ENCODE measurements at places on chromosomes 2 and 18.

DNA sequence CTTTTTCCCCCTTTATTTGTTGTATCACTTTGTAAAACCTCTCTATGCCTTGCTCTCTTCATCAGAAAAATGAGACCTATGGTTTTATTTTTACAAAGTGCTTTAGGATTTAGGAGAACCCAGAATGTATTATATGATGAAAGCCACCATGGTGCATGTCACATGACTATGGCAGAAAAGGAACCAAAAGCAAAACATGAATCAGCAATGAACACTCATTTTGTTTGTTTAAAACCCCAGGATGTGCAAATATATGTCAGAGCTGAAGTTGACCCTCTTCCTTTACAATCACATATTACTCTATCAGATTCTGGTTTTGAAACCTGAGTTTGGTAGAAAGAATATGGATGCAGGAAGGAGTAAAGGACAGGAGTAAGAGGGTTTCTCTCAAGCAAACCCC, 70.0 kb downstream of the FIGN start:
- no peak for DNase-seq

- no peak for DNase-seq
These were observed 111.8 kb upstream of the CAB39 start for GRCh38 chr2:230600881-230601280.

DNA sequence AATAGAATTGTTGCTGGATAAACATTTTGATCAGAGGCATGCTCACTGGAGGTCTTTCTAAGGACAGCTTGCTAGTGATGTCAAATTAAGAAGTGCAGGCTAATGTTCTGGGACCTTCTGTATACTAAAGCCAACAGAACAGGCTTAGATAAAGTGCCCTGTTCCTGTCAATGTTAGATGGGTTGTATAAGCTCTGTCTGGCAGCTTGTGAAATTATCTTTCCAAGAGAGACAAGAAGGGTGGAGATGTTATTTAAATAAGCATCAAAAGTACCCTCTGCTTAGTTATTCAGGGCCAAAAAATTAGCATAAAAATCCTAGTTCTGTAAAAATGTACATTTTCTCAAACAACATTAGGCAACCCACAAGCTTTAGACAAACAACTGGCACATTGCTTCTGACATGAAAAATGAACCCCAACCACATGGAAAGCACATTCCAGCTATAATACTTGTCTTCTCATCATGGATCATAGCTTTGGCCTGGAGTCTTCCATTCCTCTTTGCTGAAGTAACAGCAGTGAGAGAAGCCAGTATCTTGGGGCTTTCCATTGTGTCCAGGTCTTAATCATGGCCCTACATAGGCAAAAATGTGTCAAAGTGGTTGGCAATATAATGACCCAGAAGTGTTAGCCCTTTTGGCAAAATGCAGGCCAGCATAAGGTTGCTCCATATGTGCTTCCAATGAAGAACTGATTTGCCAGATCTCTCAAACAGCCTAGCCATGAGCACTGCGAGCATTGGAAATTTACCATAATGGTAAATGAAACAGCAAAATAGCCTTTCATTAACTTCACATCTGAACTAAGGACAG, 478.1 kb upstream of the ZNF804A start:
- DNase-seq: no peak

- DNase-seq: no peak
These were observed 129.9 kb downstream of the PRPF40A start for GRCh38 chr2:152587187-152587947.

DNA sequence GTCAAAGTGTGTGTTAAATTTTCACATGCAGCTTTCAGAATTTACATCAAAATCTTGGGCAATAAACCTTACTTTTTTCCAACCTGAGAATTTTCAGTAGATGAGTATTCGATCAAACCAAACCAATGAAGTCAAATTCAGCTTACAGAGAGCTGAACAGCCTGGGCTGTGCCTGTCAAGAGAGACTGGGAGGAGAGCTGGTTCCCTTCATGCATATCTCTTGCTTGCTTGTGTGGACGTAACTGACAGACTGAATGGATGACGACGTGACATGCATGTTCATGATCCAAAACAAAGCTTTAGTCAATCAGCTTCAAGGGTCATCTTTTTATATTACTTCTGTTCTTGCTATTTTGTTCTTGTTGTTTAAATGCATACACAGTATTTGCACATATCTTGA, 145.2 kb downstream of the GALNT3 start:
- no peak for DNase-seq

GRCh38 chr2:157911246-157911645, 35.1 kb upstream of the ACVR1 start:
- DNase-seq: no peak

DNA sequence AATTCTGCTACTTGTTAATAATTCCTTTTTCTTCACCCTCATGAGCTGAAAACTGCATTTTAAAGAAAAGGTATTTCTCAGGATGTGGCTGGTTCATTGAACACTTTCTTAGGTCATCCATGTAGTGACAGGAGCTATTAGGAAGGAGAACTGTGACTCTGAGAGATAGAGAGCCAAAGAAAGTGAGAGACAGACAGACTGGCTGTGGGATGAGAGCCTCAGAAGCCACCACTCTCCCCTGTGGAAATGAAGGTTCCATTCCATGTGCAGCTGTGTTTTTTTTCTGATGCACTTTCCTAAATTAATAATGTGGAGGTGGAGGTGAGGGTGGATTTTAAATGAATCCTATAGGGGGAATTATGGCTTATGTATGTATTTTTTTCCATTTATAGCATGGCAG, 113.3 kb downstream of the FAM210A start:
- DNase-seq: no peak

DNA sequence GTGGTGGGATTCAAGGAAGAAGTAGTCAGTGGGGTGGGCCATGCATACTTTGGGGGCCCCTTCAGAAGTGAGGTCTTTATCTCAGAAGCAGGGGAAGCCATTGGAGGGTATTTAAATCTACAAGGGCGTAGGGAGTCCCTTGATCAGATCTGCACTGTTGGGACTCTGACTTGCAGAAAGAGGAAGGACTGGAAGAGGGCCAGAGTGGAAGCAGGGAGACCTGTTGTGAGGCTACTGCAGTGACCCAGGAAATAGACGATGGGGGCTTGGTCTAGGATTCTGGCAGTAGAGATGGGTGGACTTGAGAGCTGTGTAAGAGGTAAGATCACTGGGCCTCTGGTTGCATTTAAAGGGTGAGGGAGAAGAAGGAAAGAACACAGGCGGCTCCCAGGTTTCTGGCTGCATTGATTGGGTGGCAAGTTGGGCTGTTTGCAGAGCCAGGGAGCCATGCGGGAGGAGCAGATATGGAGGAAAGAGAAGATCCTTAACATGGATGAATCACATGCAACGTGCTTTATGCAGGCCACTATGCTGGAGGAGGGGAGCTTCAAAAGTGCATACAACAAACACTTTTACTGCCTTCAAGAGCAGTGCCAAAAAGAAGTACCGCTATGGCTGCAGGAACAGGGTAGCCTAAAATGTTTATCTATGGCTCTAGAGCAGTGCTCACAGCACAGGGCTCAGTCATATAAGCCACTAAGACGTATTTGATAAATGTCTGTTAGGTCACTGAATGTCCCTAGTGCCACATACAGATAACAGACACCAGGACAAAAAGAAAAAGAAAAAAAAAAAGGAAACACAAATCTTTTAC, 2.3 kb downstream of the SFXN5 start:
- no peak for DNase-seq

DNA sequence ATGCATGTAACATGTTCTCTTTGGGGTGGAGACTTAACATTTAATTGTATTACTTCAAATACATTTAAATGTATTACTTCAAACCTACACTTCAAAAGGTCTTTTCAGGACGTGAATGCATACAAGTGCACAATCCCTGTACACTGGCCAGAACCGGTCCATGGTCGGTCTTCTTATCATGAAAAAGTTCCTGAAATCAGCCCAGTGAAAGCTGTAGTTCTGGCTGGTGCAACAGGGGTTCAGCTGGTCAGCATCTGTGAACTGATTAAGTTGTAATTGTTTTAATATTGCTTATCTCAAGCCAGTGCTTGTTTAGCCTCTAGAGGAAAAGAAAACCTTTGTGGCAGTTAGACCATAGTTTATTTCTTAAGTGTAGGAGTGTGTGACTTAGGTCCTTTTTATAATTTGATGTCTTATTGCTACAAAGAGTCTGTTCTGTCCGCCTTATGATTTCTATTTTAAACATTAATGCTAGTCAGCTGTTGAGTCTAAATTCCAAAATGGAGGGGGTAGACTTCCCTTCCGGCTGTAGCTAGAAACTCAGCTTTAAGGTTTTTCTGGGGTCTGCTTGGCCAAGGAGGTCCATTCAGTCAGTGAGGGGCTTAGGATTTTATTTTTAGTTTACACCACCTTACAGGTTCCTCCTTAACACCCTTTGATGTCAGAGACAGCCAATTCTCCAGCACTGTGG, 768 bp upstream of the CYBRD1 start:
- no peak for DNase-seq

GRCh38 chr2:172283476-172283875, 143.9 kb upstream of the ITGA6 start:
- no peak for DNase-seq

DNA sequence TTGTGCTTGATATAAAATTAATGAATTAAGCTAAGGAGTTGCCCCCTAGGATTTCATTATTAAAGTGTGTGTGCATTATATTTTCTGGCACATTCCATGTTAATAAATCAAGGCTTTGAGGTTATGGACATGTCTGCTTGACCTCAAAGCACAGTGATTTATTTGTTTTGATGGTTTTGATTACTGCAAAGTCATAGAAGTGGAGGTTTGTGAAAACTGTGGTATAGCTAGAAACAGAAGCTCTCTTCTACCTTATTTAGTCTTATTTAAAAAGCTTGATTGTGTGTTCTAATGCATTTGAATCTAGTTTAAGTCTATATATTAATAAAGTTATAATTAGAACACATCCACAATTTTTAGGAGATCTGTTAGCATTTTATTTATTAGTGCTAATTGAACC, 32.2 kb downstream of the DOK6 start:
- DNase-seq: no peak

DNA sequence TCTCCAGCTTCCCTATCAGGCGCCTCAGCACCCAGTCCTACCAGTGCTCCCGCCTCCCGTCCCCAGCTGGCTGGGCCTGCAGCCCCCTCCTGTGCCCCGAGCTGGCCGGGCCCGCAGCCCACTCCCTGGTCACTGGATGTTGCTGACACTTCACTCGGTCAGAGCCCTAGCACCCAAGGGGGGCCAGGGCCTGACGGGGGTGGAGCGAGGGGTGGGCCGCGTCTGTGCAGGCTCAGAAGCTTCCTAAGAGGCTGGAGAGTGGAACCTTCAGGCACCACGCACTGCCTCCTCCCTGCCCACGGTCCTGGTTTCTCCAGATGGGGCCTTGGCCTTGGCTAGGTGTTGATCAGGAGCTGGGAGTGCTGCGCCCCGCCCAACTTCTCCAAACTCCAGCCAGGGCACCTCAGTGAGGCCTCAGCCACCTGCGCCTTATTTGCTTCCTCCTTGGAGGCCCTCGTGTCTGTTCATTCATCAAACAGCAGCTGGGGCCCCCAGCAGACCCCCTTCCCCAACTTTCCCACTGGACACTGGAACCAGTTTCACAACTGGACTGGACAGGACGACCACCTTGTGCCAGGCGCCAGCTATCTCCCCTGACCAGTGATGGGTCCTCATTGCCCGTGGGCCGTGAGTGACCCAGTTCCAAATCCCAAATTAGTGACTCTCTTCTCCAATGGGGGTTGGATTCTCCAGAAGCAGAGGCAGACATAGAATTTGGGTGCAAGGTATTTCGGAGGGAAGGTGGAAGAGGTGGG, 16.7 kb downstream of the CAPN10 start:
- no peak for DNase-seq

DNA sequence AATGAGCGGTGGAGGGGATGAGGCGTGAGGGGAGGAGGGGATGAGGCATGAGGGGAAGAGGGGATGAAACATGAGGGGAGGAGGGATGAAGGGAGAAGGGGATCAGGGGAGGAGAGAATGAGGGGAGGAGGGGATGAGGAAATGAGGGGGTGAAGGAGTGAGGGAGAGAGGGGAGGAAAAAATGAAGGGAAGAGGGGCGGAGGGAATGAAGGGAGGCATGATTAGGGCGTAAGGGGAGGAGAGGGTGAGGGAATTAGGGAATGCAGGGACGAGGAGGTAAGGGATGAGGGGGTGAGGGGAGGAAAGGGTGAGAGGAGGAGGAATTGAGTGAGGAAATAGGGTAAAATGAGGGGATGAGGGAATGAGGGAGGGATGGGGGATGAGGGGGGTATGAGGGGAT, 40.5 kb downstream of the AQP12A start:
- no peak for DNase-seq

DNA sequence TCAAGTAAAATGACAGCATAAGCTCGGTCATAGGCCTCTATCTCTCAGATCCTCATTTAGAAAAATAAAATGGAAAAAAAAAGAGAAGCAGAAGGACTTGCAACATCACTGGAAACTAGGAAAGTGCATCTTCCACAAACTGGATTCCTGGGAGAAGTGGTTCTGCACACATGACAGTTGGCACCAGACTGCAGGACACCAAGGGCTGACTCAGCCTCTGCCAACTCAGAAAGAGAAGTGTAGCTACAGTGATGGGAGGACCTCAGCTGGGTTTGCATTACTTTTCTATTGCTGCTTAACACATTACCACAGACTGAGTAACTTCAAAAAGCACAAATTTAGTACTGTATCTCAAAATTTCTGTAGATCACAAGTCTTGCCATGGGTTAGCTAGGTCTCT, 409.5 kb upstream of the GCFC2 start:
- no peak for DNase-seq

DNA sequence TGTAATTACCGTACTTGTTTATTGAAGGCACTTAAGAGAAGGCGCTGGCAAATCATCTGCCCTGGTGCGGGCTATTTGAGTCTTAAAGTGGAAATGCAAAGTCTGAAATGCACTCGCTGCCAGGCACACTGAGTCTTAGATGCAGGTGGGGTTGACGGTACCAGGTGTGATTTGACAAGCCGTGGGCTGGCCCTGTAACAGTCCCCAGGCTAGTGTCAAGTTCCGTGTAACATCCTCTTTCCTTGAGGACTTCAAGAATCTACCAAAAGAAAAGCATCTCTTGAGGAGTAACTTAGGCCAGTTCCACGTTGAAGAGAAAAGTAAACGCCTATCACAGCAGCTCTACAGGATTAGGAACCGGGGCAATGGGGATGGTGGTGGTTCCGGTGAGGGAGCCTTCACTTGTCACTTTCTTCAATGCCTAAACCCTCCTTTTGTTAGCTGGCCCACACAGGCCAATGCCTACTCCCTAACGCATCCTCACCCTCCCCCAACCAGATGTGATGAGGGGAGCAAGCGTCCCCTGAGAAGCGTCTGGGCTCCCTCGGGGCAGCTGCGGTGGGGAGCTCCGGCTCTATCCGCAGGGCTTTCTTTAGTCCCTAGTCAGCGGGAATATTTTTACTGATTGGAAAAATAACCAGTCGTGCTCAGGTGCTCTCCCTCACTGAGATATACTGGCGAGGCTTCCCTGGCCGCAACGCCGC, 1.5 kb upstream of the UGP2 start:
- no peak for DNase-seq

- DNase-seq: no peak
These were observed at the start of gene CASP10 for GRCh38 chr2:201182650-201183364. CASP10 (plus strand) TSS chr2:201183141; CDS start chr2:201185778, 2,637 bp downstream.

Data from NCI-H1930 (cell line).